Activated naive CD8-positive, alpha-beta T cell treated with anti-CD3 and anti-CD28 coated beads for 36 hours (primary cell): ENCODE measurements at places on chromosomes 7 and 10.

- no peaks in the 10 kb centered on the region for H3K4me1 ChIP-seq
- no peak for DNase-seq
- peaks cover 7% of the 10 kb centered on the region for H3K27me3 ChIP-seq
- no peaks in the 10 kb centered on the region for H3K36me3 ChIP-seq
- no peak overlapping the region for H3K27ac ChIP-seq
Observed at GRCh38 chr7:143013473-143013872, 13.5 kb downstream of the OR9A2 start.

- DNase-seq = no peak
- H3K36me3 ChIP-seq = no peaks in the 10 kb centered on the region
- H3K27ac ChIP-seq = no peak overlapping the region
- no peaks in the 10 kb centered on the region for H3K27me3 ChIP-seq
Observed at GRCh38 chr7:44278451-44279161, 46.8 kb downstream of the CAMK2B start.

GRCh38 chr7:112665709-112666108 is 124.5 kb downstream of the TMEM168 start:
- H3K4me1 ChIP-seq = no peaks in the 10 kb centered on the region
- no peak overlapping the region for H3K27ac ChIP-seq
- H3K27me3 ChIP-seq = peaks cover 3% of the 10 kb centered on the region

- no peak overlapping the region for H3K4me3 ChIP-seq
- peaks cover 10% of the 10 kb centered on the region for H3K4me1 ChIP-seq
- no peaks in the 10 kb centered on the region for H3K27me3 ChIP-seq
Observed at GRCh38 chr10:11341283-11341960, 270.0 kb downstream of the USP6NL start.

- no peak overlapping the region for H3K27ac ChIP-seq
- no peak for DNase-seq
- H3K27me3 ChIP-seq = peaks cover 3% of the 10 kb centered on the region
- H3K4me1 ChIP-seq = no peaks in the 10 kb centered on the region
- no peak overlapping the region for H3K4me3 ChIP-seq
- H3K36me3 ChIP-seq = no peaks in the 10 kb centered on the region
Observed at GRCh38 chr7:115462301-115463015, 540.6 kb downstream of the MDFIC start.

DNA sequence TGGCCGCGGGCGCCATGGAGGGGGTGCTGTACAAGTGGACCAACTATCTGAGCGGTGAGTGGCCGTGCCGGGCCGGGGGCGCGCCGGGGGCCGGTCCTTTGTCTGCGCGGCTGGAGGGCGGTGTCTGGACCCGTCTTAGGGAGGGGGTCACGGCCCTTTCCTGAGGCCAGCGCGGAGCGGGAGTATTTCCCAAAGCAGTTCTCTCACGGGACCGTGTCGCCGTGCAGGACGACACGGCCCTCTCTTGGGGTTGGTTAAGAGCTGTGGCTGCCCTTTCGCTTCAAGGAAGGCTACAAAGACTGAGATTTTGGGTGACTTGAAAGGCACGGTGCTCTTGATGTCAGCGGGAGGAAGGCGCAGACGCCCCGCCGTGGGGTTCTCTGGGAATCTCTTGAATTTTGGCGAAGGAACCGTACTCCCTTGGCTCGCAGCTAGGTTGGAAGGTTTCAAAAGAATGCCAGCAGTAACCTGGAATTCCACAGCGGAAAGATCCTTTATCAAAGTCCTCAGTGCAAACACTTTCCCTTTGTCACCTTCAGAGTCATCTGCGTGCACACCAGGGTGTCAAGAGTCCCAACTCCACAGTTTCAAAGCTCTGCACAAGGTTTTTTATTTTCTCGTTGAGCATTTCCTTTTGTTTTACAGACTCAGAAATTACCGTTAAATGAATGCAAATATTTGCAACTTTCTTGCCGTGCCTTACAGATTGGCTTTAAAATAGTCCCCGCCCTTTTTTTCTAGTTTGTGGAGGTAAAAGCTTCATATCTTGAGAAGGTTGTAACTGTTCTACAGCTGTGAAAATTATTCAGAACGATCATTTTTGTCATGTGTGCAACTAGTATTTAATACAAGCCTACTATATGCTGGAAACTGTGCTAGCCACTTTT is 780 bp downstream of the PLEKHA8 start:
- DNase-seq = no peak
- H3K4me3 ChIP-seq = no peak overlapping the region
- peak overlapping the region; percentile 55 for H3K27ac ChIP-seq
- peaks cover 6% of the 10 kb centered on the region for H3K36me3 ChIP-seq
- H3K27me3 ChIP-seq = no peaks in the 10 kb centered on the region

- DNase-seq = no peak
- H3K4me3 ChIP-seq = no peak overlapping the region
- no peaks in the 10 kb centered on the region for H3K36me3 ChIP-seq
Observed at GRCh38 chr10:1228467-1228975, 172.3 kb downstream of the WDR37 start.

DNA sequence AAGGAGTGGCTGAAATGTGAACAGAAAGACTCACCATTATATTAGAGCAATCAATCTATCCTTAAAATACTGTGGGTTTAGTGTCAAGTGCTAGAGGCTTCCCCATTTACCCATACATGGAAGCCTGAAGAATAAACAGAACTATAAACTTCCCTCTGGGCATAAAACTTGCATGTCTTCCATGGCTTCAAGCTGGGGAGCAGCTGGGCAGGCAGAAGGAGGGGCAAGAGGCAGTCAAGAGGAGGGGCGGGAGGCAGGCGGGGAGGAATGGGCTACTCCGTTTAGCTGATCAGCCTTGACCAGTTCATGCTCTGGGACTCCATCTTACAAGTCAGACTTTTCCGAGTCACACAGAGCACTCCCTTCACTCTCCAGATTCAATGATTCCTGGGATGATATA is 3.5 kb upstream of the PRSS1 start:
- H3K36me3 ChIP-seq = no peaks in the 10 kb centered on the region
- H3K27me3 ChIP-seq = no peaks in the 10 kb centered on the region
- peaks cover 2% of the 10 kb centered on the region for H3K4me1 ChIP-seq

- no peak overlapping the region for H3K4me3 ChIP-seq
- H3K27me3 ChIP-seq = peaks cover 46% of the 10 kb centered on the region
- H3K4me1 ChIP-seq = peaks cover 6% of the 10 kb centered on the region
- no peak for DNase-seq
- H3K27ac ChIP-seq = no peak overlapping the region
Observed at GRCh38 chr10:43666552-43666951, 17.9 kb upstream of the ZNF32 start.

- H3K4me3 ChIP-seq = no peak overlapping the region
- DNase-seq = no peak
- H3K27ac ChIP-seq = no peak overlapping the region
- no peaks in the 10 kb centered on the region for H3K27me3 ChIP-seq
- no peaks in the 10 kb centered on the region for H3K36me3 ChIP-seq
- H3K4me1 ChIP-seq = no peaks in the 10 kb centered on the region
Observed at GRCh38 chr7:69049326-69049725, 548.9 kb upstream of the AUTS2 start.

DNA sequence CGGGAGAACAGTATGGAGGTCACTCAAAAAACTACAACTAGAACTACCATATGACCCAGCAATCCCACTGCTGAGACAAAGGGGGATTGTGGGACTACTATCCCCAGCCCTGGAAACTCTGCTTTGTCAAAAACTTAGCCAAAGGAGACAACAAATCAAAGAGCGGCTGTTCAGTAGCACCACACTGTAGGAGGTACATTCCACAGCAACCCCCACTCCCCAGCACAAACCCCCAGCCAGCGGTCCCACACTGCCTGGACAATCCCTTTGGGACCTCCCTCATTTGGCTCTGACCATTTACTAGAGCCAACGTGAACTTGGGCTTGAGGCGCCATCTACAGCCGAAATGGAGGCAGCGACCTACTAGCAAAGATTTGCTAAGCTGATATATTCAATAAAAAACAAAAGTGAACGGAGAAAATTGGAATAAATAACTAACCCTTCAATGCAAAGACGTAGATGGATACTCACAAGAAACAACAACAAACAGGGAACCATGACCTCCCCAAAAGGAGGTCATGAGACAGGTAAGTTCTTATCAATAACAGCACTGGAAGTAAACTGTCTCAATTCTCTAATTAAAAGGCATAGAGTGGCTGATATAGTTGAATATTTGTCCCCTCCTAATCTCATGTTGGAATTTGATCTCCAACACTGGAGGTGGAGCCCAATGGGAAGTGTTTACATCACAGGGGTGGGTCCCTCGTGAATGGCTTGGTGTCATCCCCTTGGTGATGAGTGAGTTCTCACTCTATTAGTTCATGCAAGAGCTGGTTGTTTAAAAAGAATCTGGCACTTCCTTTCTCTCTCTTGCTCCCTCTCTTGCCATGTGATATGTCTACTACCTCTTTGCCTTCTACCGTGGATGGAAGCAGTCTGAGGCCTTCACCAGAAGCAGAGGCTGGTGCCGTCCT is 119.0 kb upstream of the KCNMA1 start:
- peaks cover 13% of the 10 kb centered on the region for H3K27me3 ChIP-seq
- no peak overlapping the region for H3K27ac ChIP-seq
- DNase-seq = peak; percentile 3
- H3K4me1 ChIP-seq = no peaks in the 10 kb centered on the region

- H3K36me3 ChIP-seq = peaks cover 12% of the 10 kb centered on the region
- no peaks in the 10 kb centered on the region for H3K27me3 ChIP-seq
- peak within 1 kb of the TSS; percentile 90 for H3K4me3 ChIP-seq
- peak; percentile 98 for DNase-seq
Observed at GRCh38 chr7:138460176-138460648, at the start of gene TRIM24. Gene TRIM24, plus strand, starts transcription at chr7:138460259. Its CDS starts 290 bp downstream, at chr7:138460549.

- H3K27ac ChIP-seq = no peak overlapping the region
- no peaks in the 10 kb centered on the region for H3K36me3 ChIP-seq
- DNase-seq = no peak
- H3K4me1 ChIP-seq = peaks cover 22% of the 10 kb centered on the region
- no peak overlapping the region for H3K4me3 ChIP-seq
Observed at GRCh38 chr7:73824986-73825385, 5.8 kb upstream of the CLDN4 start.

DNA sequence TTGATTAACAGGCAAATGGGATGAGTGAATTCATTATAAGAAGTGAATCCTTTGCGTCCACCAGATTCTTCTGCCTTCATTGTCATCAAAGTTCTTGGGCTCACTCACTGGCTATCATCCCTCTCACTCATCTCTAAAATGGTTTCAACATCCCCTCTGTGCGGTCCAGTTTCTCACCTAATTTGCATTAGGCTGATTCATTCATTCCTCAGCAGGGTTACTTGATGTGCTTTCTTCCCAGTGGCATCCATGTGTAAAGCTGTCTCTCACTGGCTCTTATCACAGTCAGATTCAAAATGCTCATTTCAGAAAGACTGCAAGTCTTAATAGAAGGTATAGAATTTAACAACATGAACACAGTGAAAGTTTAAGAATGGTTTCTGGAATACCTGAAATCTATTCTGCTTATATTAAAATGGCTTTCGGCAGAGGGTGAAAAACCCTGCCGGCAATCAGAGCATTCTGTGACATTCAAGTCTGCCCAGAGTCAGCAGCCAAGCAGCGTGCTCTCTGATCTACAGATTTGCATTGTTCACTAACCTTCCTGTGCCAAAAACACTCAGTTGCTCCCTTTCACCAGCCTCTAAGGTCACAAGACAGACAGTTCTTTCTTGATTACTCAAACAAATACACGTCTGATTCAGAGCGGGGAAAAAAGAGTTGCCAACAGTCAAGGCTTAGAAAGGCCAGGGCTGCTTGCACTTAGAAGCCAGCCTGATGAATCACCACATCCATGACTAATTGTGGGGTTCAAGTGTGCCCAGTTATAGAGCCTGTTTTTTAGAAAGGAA is 106.7 kb downstream of the TES start:
- no peaks in the 10 kb centered on the region for H3K4me1 ChIP-seq
- H3K4me3 ChIP-seq = no peak overlapping the region
- no peaks in the 10 kb centered on the region for H3K36me3 ChIP-seq
- H3K27ac ChIP-seq = no peak overlapping the region
- peaks cover 9% of the 10 kb centered on the region for H3K27me3 ChIP-seq
- DNase-seq = no peak

DNA sequence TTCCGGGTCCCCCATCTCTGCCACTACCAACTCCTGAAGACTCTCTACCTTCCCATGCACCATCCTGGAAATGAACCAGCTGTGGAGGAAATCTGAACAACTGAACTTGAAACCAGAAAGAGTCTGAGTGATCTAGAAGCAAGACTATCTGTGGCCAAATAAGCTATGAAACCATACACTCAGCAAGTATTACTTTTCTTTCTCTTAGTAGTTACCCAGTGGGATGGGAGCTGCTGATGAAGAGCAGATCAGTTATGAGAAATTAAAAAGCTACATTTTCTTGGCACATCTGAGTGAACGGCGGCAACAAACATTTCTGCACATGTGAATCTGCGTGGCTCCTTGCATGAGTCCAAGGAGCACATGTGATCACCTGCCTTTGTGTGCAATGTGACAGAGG is 31.6 kb upstream of the AGK start:
- no peak overlapping the region for H3K4me3 ChIP-seq
- no peaks in the 10 kb centered on the region for H3K36me3 ChIP-seq
- H3K27ac ChIP-seq = no peak overlapping the region
- peaks cover 4% of the 10 kb centered on the region for H3K4me1 ChIP-seq

DNA sequence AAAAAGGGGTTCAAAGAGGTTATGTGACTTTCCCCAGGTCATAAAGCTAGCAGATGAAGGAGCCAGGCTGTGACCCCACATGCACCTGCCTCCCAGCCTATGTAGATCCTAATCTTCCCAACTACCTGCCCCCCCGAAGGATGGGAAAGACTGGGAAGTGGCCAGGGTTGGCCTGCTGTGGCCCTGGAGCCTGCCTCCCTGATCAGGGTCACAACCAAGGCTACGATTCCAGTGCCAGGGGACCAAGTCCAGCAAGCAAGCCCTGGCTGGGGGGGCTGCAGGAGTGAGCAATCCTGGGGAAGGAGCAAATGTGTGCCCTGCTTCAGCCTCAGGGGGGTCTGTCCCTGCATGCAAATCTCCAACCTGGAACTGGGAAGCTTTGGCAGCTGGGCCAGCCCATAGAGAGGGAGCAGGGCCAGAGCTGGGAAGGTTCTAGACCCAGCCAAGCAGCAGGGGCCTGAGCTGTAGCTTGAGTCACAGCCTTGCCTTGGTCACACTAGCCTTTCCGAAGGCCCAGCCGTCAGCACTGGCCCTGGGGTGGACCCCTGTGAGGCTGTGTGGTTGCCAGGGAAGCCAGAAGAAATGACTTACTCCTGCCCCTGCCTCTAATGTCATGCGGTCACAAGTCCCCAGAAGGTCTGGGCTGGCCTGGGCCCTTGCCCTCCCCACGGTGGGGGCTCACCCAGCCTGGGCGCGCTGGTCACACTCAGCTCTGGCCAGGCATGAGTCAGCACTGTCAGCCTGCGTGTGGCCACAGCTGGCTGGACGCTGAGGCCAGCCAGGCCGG is 96.4 kb upstream of the ZMIZ1 start:
- no peak for DNase-seq
- H3K27me3 ChIP-seq = no peaks in the 10 kb centered on the region
- H3K36me3 ChIP-seq = no peaks in the 10 kb centered on the region
- H3K27ac ChIP-seq = peak overlapping the region; percentile 57
- no peak overlapping the region for H3K4me3 ChIP-seq

DNA sequence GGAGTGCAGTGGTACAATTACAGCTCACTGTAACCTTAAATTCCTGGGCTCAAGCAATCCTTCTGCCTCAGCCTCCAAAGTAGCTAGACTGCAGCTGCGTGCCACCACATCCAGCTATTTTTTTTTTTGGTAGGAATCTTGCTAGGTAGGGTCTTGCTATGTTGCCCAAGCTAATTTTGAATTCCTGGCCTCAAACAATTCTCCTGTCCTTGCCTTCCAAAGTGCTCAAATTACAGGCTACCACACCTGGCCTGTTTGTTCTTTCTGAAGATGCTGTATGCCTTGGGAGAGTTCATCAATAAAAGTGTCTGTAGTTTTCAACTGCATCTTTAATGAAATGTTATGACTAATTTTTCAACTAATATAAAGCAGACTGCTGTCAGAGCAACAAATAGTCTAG is 452 bp downstream of the SAMD9 start:
- peak overlapping the region; percentile 76 for H3K4me3 ChIP-seq
- H3K4me1 ChIP-seq = peaks cover 43% of the 10 kb centered on the region
- H3K36me3 ChIP-seq = peaks cover 38% of the 10 kb centered on the region
- H3K27ac ChIP-seq = peak overlapping the region; percentile 80
